Esophagus squamous epithelium (tissue), 5 donors: ENCODE measurements at places on chromosomes 12 and 14.

DNA sequence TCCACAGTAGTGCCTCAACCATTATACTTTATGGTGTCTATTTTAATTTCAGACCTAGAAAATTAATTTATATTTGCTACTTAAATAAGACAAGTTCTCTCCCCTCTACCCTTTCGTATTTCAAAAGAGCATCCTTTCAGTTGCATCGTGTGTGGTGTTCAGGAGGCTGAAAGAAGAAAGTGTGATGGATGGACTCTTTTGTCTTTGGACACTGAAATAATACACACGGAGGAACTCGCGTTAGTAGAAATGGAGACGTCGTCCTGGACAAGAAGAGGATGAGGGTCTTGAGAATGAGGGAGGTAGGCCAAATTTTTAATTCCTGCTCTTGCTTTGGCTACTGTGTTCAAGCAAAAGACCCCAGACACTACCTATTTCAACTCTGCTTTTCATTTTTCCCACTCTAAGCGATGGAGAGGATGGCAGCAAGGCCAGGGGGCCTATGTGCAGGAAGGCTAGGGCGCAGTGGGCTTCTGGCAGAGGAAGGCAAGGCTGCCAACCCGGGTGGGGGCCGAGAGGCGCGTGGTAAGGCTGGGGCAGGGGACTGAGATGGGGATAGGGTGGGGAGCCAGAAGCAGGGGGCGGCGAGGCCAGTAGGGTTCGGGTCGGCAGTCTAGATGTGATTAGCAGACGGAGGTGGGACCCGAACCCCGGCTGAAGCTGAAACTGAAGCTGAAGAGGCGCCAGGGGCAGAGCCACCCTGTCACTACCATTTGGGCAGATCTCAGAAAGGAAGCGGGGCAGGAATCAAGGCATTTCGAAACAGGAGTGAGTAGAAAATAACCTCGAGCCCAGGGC is 722 bp downstream of the TMED8 start:
- DNase-seq, result no peak

GRCh38 chr12:61220337-61220736 is 1039.9 kb upstream of the USP15 start:
- DNase-seq, result no peak

DNA sequence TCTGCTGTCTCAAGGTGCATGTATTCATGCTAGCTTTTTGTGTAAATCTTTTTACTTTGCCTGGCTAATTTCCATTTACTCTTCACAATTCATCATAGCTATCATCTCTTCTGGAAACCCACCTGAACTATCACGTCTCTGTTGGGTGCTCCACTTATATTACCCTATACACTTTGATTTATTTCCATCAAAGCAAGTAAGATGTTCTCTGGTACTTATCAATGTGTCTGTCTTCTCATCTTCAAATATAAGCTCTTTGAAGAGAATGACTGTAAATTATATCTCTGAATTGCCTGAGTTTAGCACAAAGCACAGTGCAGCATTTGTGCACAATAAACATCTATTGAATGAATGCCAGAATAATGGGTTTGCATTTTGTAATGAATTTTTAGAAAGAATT is 1129.7 kb downstream of the LRFN5 start:
- no peak for DNase-seq

DNA sequence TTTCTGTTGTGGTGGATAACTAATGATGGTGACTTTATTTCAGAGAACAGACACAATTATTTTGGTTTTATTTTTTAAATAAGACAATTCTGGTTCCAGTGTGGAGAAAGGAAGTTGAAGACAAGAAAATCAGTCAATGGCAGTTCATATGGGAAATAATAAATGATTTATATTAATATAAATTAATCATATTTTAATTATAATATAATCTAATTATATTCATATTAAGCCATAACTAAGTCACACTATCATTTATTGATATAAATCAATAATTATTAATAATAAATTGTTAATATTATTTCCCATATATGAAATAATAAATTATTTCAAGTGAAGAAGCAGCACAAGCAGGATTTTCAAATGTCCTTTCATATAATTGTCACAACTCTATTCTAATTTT is 2.8 kb downstream of the TOMM20L start:
- no peak for DNase-seq

DNA sequence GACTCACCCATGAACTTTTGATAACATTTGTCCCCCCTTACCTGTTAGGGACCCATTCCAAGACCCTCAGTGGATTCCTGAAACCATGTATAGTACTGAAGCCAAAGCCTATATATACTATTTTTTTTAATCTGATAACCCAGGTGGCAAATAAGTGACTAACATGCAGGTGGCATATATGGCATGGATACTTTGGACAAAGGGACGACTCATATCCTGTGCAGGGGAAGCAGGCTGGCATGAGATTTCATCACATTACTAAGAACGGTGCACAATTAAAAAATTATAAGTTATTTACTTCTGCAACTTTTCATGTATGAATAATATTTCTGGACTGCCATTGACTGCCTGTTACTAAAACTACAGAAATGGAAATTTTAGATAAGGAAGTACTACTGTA is 880.1 kb upstream of the FBXO33 start:
- no peak for DNase-seq

DNA sequence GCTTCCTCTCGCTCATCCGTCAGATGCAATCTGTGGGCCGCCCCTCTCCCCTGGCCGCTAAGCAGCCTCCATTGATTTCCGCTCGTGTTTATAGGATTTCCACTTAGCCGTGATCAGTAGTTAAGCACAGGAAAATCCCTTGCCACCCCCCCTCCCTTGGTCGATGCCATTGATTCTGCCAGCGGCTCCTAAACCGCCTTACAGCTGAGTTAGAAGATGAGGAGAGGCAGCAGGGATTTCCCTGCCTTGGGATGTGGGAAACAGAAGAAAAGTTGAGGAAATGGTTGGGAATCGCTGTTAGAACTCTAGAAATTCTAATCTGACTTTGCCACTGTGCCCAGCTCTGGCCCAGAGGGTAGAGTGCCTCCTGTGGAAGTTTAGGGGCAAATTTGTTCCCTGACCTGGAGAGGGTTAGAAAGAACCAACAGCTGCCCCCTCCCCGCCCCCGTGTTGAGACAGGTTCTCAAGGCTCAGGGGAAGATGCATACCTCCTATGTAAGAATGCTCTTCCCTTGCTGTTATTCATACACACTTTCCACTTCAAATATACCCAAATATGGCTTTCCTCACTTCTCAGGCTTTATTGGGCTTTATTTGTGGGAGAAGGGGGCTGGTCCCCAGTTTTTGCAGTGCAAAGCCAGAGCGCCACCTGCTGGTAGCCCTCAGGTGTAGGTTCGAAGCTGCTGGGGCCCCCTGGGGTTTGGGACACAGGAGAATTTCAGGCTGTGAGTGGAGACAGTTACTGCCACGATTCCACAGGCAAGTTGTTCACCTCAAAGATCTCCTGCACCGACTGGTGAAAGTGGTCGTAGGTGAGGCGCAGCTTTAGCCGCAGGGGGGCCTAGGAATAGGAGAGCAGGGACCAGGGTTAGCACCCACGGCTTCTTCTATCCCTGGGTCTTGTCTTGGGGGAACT is 3.2 kb downstream of the THTPA start:
- DNase-seq, result no peak

DNA sequence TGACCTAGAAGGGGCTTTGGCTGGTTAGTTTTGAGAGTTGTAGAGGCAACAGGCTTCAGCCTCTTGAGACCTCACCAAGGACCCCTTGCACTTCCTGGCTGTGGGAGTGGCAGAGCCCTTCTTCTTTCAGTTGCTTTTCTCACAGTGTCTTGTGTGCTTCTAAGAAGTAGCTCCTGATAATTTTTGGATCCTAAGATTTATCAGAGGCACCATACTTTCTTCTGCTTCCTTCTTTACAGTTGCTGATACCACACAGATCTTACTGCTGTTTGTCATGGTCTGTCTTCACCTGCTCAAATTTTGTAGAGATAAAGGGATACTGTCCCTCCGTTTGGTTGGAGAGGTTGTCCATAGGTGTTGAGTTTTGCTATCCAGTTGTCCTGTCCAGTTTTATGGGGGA is 33.8 kb downstream of the VRK1 start:
- DNase-seq, result no peak

DNA sequence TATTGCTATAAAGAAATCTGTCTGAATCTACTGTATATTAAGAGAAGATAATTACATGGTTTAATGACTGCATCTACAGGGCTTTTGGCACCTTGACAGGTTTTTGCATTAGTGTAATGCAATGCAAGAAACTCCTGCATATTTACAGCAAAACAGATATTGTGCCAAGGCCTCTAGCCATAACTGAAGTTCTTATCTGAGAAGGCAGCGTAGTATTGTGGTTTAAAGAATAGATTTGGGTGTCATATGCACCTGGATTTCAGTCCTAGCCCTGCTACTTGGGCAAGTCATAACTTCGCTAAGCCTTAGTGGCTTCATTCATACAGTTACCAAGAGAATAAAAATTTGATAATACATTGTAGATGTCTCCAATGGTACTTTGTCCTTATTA is 350.1 kb downstream of the CCDC91 start:
- DNase-seq, result no peak

DNA sequence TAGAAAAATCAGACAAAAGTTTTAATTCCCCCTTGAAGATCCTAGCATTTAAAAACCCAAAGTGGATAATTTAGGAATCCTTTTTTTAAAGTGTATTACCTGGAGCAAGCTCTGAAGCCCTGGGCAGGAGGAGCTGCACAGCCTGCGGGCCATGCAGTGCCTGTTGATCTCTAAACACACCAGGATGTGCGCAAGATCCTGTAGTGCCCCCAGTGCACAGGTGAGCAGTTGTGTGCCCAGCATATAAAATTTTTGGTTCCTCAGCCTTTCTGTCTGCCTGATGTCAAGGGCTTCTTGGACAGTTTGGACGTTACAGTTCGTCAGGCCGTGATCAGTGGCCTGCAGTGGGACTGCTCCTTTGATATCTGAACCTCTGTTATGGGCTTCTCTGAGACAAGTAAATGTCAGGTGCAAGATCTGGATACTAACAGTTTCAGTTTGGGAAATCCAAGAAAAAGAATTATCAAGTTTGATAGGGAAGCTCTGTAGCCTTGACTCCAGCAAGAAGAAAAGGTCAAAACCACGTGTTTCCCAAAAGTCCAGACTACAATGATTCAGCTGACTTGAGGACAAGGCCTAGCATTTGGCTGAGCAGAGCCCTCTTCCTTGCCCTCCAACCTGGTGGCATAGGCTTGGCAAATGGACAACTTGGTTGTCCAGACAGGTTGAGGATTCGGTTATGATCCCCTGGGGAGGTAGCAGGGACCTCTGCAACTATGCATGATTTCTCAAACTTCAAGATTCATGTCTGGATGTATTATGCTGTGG is 1.0 kb downstream of the ATXN7L3B start:
- no peak for DNase-seq

DNA sequence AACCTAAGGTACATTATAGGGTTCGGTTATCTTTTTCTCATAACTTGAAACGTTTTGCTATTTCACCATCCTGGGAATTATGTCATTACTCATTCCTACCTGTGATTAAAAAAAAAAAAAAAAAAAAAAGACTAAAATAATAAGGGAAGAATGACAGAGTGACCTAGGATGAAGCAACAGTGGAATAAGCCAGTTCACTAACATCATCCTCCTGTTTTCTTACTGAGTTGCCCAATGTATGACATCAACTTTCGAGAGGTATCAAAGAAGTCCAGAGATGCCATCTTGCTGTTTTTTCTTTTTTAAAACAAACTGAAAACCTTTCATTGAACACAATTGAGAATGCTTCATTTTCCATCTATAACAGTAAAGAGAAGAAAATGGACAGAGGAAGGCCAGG is 42.8 kb downstream of the AMN start:
- DNase-seq, result no peak

DNA sequence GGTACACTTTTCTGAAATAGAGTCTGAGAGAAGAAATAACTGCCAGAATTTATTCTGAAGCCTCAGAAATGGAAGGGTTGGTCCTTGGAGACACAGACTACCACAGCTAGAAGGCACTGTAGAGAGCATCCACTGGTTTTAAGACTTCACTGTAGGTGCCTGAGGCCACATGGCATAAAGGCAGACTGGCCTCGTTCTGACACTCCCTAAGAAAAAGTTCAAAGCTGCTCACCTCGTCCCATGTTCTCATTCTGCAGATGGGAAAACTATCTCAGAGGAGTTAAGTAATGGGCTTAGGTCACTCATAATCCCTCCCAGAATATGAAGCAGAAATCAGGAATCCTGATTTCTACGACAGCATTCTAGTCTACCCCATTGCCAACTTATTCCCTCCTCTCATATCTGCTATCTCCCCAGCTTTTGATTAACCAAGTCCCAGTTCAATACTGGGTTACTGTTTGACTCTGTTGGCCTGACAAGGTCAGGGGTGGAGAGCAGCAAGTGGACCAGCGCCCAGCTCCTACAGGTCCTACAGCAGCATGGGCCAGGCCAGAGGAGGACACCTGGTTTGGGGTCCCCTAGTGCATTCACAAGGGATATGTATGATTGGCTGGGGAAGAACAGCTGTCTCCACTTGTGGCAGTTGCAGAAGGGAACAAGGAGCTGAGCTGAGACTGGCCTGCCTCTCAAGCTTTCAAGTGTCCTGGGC is 3.7 kb downstream of the ITGA5 start:
- DNase-seq, result no peak

GRCh38 chr12:116534311-116535121 is 24.7 kb upstream of the MAP1LC3B2 start:
- no peak for DNase-seq

GRCh38 chr12:99824900-99825542 is 159.7 kb downstream of the ANKS1B start:
- DNase-seq, result no peak

- DNase-seq, result no peak
Measured at GRCh38 chr12:47376927-47377326, 297.2 kb upstream of the AMIGO2 start.

DNA sequence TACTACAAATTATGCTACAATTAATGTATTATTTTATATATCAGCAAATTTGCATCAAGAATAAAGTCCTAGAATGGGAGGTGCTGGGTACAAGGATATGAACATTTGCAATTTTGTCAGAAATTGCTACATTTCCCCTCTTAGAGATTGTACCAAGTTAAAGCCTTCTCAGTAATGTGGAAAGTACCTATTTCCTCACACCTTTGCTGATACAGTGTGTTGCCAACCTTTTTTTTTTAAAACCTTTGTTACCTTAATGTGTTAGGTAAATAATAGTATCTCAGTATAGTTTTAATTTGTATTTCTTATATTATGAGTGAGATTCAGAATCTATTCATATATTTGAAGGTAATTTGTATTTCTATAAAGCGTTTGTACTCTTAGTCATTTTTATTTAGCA is 95.4 kb upstream of the HIF1A start:
- no peak for DNase-seq

DNA sequence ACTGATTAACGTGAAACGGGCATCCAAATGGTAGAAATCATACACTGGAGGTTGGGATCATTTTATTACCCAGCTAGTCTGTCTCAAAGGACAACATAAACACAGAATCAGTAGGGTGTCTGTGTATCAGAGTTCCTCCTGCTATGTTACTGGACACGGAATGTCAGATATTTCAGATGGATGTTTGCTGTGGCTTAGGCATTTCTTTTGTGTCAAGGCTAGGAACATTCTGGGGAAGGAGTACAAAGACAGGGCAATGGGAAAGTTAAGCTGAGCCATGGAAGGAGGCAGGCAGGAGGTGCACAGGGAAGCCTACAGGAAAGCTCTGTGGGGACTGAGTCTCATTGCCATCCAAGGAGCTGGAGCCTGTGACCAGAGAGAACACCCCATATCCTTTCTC is 254.6 kb downstream of the C12orf75 start:
- DNase-seq, result no peak
